ENCODE measurements at places on chromosomes 11 and 22.

- no peak for DNase-seq
Observed at GRCh38 chr11:59523541-59523940, 12.2 kb downstream of the OR4D9 start.

DNA sequence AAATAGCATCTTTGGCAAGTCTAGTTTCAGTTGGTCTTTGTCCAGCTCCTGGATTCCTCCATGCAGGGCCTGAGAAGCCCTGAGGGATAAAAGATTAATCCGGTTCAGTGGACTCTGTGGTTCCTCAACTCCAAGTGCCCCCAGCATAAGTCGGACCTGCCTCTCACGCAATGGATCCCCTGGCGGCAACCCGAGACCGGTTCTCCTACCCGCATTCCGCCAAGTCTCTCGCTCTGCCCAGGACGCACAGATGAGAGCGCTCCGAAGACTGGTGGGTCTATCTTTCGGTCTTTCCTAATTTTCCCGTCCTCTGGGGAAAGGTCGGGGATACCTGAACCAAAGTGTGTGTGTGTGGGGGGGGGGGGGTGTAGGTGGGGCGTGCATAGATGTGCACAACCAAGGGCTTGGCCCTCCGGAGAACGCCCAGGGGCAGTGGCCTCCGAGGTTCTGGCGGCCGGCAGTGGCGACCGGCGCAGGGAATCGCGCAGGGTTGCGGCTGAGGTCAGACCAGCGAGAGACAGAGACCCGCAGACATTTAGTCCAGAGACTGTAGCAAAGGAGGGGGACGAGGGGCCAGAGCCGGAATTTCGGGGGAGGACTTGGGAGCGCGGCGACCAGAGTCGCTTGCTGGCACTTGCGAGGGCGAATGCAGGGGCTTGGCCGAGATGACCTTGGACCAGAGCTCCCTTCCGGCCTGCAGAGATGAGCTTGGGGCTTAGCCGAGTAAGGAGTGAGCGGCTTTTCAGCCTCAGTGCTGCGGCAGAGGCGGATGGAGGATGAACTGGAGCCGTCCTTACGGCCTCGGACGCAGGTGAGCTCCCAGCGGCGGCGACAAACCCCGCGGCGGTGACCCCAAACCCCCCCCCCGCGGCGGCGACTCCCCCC lies 712 bp upstream of the SLC2A11 start:
- no peak for DNase-seq

DNA sequence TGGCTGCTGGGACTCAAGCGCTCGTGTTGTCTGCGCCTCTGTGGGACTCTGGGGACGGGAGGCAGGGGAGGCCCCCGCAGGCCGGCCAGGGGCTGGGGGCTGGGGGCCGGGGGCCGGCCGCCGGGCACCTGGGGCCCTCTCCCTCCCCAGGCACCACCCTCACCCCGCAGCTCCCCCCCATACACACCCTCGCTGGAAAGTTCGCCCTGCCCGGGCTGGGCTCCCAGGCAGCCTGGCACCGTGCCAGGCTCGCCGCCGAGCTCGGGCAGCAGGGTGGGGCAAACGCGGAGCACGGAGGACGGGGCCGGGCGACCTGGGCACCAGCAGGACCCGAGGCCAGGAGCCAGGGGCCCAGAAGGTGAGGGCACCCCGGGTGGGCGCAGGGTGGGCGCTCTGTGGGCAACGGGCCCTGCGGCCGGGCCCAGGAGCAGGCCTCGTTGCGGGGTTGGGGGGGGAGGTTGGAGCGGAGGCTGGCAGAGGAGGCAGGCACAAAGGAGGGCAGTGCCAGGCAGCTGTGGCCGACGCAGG lies 76.7 kb upstream of the WNT7B start:
- DNase-seq = no peak

DNA sequence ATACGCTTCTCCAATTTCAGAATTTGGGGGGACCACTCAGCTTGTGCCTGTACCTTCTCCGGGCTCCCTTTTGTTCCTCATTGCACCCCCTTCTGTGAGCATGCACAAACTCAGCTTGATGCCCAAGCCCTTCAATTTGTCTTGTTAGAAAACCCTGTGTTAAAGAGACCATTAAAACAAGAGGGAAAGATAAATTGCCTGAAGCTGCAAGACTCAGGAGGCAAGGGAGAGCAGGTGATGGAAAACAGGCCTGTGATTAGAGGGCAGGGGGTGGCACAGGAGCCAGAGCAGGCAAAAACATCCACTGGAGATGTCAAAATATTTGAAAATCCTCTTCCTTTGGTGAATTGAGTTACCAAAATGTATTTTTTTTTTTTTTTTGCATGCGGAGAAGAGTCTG lies 121.7 kb downstream of the MIAT start:
- no peak for DNase-seq

DNA sequence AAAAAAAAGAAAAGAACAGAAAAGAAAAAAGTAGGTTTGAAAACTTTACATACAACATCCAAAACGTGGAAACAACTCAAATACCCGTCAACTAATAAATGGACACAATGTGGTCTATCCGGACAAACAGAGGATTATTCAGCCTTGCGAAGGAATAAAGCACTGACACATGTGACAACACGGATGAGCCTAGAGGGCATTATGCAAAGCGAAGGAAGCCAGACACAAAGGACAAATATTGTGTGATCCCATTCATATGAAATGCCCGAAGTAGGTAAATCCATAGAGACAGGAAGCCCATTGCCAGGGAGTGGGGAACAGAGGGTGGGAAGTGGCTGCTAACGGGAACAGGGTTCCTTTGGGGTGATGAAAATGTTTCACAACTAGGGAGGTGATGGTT lies 11.8 kb downstream of the RFPL1 start:
- DNase-seq = no peak

DNA sequence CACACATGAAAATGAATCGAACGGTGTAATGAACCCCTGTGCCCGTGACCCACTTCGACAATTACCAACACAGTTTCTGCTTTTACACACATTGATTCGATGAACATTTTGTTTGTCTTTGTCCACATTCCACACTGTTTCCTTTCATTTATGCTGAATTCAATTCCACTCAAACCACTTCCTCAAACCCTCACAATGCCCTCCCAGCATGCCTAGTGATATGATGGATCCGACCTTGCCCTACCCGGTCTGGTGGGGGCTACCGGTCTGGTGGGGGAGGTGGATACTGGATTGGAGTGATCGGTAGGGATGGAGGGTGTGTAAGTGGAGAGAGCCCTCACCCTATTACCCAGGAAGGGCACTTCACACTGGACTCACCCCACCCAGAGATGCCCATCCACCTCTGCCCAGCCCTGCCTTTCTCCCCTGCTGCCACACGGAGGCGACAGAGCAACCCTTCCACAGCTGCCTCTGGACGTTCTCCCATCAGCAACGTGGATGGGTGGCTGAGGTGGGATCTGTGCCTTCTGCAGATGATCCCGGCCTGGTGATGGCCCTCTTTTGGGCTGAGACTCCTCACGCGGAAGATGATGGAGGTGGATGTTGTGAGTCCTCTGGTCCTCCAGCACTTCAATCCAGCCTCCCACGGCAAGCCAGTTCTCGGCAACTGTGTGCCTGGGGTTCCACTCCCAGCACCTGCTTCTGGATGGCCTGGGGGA lies 33.0 kb upstream of the P2RY2 start:
- DNase-seq = no peak

GRCh38 chr11:95611827-95612226 lies 177.8 kb downstream of the FAM76B start:
- DNase-seq = no peak

DNA sequence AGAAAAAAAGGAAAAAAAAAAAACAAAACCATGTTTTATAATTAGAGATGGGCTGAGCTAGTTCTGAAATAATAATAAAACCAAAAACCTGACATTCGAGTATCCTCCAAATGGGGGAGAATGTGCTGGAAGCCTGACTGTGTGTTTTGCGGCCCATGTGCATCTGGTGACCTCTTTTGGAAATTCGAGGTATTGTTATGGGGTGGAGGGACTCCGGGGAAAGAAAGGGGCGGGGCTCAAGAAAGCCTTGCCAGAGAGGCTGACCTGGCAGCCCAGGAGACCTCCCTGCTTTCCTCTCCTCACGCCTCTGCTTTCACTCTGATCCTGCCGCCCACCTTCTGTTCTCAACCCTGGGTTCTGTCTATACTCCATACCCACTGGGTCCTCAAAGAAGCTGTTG lies 72.9 kb downstream of the CTTN start:
- no peak for DNase-seq

DNA sequence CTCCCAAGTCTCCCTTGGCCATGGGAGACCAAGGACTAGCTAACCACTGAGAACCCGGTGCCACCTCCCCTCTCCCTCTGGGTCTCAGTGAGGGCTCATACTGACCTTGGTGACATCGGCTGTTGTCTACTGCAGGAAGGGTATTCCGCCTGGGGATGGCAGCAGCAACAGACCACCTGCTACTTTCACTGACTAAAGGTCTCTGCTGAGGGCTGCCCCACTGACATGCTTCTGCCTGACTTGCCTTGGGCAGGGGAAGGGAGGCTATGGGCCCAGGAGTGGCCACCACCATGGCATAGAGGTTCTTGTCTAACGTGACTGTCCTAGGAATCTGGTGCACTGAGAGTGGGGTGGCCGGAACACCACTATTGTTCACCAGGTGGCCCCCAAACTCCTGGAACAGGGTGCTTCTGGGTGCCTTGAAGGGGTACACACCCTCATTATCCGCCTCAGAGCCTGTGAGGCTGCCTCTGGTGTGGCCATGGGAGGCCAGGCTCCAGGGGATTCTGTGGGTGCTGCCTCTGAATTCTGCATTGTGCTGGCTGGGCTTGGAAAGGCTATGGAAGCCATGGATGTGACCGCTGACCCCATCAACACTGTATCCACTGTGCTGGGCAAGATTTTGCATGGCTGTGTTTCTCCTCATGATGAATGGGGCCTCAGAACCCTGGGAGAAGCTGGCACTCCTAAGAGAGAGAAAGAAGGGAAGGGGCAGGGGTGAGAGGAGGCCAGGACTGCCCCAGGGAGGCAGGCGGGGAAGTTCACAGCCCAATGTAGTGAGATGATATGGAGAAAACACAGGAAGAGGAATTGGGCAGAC lies 38.3 kb downstream of the GAB4 start:
- DNase-seq = no peak

DNA sequence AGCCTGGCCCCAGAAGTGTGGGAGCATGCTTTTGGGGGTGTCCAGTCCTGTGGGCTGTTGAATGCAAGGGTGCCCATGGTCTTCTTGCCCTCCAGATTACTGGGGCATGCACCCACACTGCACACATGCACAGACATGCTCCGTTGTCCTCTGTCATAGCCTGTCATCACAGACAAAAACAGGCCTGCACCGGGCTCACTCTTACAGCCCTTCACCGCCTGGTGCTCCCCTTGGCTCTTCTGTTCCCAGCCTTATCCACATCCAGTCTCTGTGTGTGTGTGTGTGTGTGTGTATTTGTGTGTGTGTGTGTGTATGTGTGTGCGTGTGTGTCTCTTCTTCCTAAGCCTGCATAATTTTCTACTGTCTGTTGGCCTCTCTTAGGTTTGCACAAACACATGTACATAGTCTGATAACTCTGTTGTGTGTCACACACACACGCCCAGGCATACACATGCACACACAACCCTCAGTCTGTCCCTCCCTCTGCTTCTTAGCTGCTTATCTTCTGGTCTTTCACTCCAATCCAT lies 23.4 kb upstream of the NECTIN1 start:
- DNase-seq = no peak

GRCh38 chr22:43222262-43222661 lies 35.3 kb upstream of the TTLL12 start:
- DNase-seq = no peak

DNA sequence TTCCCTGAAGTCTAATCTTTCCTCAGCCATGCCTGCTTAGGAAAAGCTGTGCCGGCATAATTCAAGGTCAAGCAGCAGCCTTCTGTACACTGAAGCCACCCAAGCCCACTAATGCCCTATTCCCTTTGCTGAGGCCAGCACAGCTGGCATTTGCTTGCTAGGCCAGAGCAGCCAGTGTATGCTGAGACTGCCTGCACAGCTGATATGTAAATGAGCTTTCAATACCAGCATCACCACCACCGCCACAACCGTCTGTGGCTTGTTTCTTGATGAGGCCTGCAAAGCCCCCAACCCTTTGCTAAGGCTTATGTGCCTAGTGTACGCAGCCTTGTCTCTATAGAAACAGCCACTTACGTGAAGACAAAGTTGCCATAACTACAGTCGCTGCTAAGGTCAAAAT lies 56.3 kb upstream of the TNRC6B start:
- no peak for DNase-seq

DNA sequence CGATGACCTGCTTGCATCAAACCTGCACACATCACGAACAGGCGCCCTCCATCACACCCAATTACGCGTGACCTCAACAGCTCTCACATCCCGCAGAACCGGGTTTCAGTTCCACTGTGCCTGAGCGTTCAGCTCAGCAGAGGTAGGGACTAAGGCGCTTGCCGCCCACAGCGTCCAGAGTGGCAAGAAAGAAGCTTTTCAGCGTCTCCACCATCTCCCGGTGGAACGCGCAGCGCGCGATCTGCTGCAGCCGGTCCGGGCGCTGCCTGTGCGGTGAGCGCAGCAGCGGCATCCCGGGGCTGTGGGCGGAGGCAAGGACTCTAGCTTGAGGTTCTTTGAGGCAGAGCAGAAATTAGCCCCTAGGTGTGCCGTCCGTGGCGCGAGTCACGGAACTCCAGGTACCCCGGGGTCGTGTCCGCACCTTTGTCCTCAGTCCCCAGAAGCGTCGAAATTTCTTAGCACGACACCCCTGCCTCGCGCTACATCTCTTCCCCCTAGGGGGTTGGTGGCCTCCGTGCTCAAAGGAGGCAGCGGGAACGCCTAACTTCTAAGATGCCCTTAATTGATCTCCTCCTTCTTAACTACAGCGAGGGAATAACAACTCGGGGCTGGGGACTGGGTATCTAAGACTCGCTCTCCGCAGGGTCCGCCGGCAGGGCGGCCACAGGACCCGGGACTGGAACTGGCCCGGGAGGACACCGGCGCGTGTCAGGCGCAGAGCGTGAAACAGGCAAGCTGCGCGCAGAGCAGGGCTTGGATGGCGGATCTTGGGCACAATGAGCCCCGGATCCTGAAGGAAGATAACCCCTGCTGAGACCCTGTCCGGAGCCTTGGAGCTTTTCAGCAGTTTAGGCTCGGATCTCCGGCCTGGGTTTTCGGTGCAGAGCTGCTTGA lies 1.7 kb upstream of the CALCA start:
- DNase-seq = no peak

DNA sequence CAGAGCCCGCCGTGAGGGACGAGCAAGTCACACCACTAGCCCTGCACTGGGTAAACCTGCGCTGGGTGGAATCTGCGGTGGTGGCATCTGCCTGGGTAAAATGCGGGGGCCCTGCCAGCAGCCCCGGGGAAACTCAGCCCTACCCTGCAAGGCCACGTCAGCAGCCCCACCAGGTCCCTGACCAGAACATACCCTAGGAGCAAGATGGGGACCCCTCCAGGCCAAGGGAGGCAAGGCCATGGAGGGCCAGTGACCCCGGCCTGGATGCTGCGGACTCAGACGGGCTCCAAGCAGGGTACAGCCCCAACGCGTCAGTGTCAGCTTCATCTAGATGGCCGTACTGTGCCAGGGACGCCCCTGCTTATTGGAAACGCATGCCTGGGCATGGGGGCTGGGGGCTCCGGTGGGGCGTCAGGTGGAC lies 26.3 kb downstream of the TOLLIP start:
- DNase-seq = no peak

DNA sequence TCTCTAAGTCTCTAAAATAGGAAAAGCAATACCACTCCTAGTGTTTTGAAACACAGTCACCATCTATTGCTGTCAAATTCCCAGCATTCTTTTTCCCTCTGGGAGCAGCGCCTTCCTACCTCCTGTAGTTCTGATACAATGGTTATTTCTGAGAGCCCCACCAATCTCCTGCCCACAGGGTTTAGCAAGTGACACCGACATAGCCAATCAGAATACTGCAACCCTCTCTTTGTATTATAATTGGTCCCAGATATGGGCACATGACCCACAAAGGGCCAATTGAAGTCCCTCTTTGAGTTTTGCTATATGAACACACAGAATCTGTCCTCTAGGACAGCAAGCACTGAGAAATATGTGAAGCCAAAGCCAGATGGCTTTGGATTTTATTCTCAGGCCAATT lies 16.9 kb upstream of the ARHGAP42 start:
- no peak for DNase-seq
